Right renal pelvis (tissue), 4 donors: ENCODE measurements at places on chromosomes 3 and 15.
A peak's percentile ranks its signal among the peaks of the same experiment; 100 is the strongest.

GRCh38 chr3:126926684-126927400, 56.1 kb upstream of the PLXNA1 start:
- no peak for DNase-seq

- DNase-seq: no peak
Observed at GRCh38 chr3:69210068-69210730, 87.8 kb upstream of the LMOD3 start.

- no peak for DNase-seq
Observed at GRCh38 chr3:156106721-156107373, 13.5 kb upstream of the KCNAB1 start.

DNA sequence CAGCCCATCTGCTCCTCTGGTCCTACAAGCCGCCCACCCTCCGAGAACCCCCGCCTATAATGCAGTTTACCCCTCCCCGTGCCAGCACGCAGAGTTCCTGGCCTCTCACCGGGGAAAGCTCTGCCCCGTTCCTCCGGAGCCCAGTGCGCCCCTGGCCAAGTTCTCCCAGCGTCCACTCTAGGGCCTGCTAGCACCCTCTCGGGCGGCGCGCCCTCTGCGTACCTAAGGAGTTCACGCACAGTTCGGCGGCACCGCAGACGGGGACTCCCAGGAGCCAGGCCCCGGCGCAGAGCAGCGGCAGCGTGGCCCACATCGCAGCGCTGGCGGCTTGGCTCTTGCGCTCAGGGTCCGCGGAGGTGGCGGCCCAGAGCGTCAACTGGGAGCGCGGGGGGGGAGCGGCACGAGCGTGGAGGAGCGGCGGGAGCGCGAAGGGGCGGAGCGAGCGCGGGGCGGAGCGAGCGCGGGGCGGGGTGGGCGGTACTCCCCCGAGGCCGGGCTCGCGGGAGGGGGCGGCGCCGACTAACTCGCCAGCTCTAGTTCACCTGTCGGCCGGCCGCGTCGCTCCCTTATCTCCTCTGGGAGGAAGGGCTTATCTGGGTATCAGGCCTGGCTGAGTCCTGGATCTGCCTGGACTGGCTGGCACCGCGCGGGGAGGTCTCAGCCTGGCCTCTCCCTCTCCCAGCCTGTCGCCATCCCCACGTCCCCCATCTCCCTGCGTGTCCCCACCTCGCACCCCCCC, at the start of gene CTSH:
Gene CTSH, minus strand, starts transcription at position 378 of the 739 bp plus-strand sequence. Its CDS starts 65 bp downstream, at position 313.
- DNase-seq: peak; percentile 49

DNA sequence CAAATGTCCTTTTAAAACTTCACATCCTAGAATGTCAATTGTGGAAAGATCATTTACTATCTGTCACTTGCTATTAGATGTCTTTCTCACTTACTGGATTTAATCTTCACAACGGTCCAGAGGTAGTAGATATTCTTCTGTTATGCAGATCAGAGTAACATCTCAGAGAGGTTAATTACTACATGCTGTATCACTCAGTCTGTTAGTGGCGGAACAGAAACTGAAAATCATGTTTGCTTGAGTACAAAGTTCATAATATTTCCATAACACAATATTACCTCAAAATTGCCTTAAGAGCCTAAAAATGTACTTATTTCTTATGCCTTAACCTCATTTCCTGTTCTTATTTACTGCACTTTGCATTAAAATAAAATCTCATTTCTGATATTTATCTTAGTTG, 28.6 kb upstream of the GPR149 start:
- no peak for DNase-seq

GRCh38 chr3:102018551-102018950, 169.2 kb downstream of the NFKBIZ start:
- DNase-seq: no peak
